ENCODE measurements at places on chromosomes 7 and 10. TPM values are rescaled to one million over a fixed set of nuclear protein-coding genes. Genes with fewer than 3 reads are reported as not detected.

RARRES2 gene
- total RNA-seq = 35.2 TPM

STRIP2 gene
- total RNA-seq = 8.7 TPM

FOXI2 gene
- not detected for total RNA-seq

THSD7A gene
- total RNA-seq = 0.44 TPM

ECHDC3 gene
- total RNA-seq = 7.4 TPM
